ENCODE measurements at places on chromosomes 13 and 19. TPM values are rescaled to one million over a fixed set of nuclear protein-coding genes. Genes with fewer than 3 reads are reported as not detected.
A peak's percentile ranks its signal among the peaks of the same experiment; 100 is the strongest.

DNA sequence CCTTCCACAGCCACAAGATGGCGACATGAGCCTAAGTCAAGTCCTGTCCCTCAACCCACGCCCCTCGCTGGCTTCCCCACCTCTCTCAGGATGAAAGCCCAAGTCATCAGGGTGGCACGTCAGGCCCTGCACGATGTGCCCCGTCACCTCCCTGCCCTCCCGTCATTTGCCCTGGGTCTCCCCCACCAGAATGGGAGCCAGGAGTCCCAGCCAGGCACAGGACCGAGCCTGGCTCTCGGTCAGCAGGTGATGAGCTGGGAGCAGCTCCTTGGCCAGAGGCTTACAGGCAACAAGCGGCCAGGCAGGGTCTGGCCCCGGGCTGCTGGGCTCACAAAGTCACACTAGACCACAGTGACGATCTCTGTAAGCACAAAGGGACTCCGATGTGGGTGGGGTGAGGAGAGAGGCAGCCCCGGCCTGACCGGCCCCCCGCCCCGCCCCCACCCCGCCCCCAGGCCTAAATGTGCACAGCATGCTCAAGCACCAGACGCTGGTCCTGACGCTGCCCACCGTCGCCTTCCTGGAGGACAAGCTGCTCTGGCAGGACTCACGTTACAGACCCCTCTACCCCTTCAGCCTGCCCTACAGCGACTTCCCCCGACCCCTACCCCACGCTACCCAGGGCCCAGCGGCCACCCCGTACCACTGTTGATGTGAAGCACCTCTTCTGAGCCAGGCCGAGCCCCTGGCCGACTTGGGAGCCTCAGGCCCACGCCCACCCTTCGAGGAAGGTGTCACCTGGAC lies 7.3 kb downstream of the MRPL4 start:
- H3K27ac ChIP-seq: no peak overlapping the region
- no peaks in the 10 kb centered on the region for H3K27me3 ChIP-seq
- no peak overlapping the region for H3K4me3 ChIP-seq
- peak; percentile 78 for DNase-seq

GRCh38 chr19:2743099-2743498 lies 3.3 kb upstream of the SLC39A3 start:
- no peaks in the 10 kb centered on the region for H3K36me3 ChIP-seq
- H3K4me1 ChIP-seq: peaks cover 19% of the 10 kb centered on the region
- no peak overlapping the region for H3K27ac ChIP-seq
- DNase-seq: no peak

DNA sequence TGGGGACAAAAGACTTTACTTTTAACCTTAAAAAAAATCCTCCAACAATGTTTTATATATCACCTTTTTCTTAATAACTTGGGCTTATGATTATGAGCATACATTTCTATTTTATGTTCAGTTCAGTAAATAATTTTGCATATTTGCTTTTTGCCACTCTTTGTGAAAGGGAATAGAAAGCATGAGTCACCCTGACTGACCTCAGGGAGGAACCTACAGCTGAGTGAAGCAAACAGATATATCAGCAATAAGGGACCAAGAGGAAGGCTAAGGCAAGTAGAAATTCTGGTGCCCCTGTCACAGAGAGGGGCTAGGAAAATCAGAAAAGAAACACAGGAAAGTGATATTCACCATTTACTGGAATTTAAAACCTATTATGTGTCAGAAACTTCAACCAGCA lies 37.2 kb upstream of the SOHLH2 start:
- H3K4me3 ChIP-seq: no peak overlapping the region
- no peaks in the 10 kb centered on the region for H3K4me1 ChIP-seq
- DNase-seq: no peak
- no peaks in the 10 kb centered on the region for H3K27me3 ChIP-seq
- H3K36me3 ChIP-seq: no peaks in the 10 kb centered on the region

- DNase-seq: no peak
- no peaks in the 10 kb centered on the region for H3K36me3 ChIP-seq
- peaks cover 32% of the 10 kb centered on the region for H3K27me3 ChIP-seq
- peak overlapping the region; percentile 33 for H3K4me3 ChIP-seq
Measured at GRCh38 chr19:16581971-16582343, 9.7 kb upstream of the SLC35E1 start.

DNA sequence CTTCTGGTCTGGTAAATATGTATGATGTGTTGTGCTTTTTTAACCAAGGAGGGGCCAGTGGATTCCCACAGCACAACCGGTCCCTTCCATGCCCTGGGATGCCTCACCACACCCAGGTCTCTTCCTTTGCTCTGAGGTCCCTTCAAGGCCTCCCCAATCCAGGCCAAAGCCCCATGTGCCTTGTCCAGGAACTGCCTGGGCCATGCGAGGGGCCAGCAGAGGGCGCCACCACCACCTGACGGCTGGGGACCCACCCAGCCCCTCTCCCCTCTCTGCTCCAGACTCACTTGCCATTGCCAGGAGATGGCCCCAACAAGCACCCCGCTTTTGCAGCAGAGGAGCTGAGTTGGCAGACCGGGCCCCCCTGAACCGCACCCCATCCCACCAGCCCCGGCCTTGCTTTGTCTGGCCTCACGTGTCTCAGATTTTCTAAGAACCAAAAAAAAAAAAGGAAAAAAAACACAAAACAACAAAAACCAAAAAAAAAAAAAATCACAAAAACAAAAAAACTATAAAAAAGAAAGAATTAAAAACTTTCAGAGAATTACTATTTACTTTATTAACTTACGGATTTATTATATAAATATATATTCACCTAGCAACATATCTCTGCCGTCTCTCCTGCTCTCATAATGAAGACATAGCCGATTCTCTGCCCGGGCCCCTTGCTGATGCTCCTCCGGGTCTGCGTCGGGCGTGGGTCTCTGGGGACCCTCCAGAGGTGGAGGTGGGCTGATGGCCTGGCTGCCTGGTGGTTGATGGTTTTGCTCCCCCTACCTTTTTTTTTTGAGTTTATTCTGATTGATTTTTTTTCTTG lies 14.4 kb downstream of the CAPN12 start:
- peaks cover 9% of the 10 kb centered on the region for H3K36me3 ChIP-seq

GRCh38 chr13:104015646-104016396 lies 949.6 kb upstream of the SLC10A2 start:
- H3K4me3 ChIP-seq: no peak overlapping the region
- DNase-seq: no peak
- no peaks in the 10 kb centered on the region for H3K4me1 ChIP-seq
- H3K27ac ChIP-seq: no peak overlapping the region

GRCh38 chr19:10271543-10272086 lies 695 bp downstream of the ICAM1 start:
- peaks cover 16% of the 10 kb centered on the region for H3K27me3 ChIP-seq
- peak overlapping the region; percentile 94 for H3K27ac ChIP-seq
- DNase-seq: peak; percentile 37
- peak overlapping the region; percentile 88 for H3K4me3 ChIP-seq
- H3K4me1 ChIP-seq: peaks cover 38% of the 10 kb centered on the region

DNA sequence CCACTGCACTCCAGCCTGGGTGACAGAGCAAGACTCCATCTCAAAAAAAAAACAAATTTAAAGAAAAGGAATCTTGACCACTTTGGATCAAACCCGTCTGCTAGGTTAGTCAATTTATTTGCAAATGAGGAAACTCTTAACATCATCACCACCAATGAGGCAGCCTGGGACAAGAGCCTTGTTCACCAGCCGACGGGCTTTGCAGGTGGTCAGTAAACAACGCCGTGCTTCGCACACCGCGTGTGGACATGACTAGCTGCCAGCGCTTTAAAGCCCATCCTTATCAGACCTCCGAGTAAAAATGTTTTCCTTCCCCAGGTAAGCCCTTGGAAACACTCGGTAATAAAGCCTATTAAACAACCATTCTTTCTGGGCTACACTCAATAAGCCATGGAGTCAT lies 41.9 kb downstream of the INSR start:
- H3K4me1 ChIP-seq: no peaks in the 10 kb centered on the region
- H3K36me3 ChIP-seq: no peaks in the 10 kb centered on the region
- no peak overlapping the region for H3K4me3 ChIP-seq
- peaks cover 4% of the 10 kb centered on the region for H3K27me3 ChIP-seq

DNA sequence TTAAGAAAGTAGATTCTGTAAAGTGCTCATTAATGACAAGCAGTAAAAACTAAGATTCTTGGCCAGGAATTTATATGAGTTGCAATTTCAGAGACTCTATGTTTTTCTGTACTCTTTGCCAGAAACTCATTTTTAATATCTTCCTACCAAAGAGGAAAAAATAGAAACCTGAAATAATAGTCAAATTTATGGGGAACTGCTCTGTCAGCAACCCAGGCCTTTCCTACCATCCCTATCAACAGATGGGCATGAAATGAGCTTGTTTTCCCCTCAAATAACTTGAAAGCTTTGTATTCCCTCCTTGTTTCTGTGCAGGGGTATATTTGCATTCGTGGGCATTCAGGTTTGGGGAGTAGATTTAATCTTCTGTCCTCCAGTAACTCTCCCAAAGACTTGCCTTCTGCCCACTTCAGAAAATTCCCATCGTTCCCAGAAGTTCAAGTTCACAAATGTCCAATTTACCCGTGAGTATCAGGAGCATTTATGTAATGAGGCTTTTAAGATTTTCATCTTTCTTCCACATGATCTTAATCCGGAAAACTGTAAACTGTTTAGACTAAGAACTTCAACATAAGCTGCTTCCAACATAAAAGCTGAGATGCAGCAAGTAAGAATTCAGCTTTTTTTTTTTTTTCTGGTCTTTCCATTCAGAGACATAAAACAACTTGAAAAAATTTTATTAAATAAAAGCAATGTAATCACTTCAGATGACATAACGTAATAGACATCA lies 363.1 kb downstream of the EFNB2 start:
- no peaks in the 10 kb centered on the region for H3K36me3 ChIP-seq
- H3K4me1 ChIP-seq: no peaks in the 10 kb centered on the region
- H3K27ac ChIP-seq: no peak overlapping the region
- DNase-seq: no peak

DNA sequence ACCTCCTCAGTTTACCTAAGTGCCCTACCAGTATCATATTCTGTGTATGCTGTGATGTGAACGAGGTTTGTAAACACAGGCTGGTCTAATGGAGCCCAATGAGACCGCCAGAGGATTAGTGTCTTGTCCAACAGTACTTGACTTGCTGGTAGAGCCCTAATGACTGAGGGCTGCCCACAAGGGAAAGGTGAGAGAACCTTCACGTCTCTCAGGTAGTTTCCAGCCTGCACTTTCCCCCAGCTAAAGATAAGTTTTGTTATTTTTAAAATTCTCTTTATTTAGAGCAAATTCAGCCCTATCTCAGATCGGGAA lies 498 bp upstream of the RBM26 start:
- H3K27ac ChIP-seq: no peak overlapping the region
- no peaks in the 10 kb centered on the region for H3K36me3 ChIP-seq
- H3K4me1 ChIP-seq: peaks cover 18% of the 10 kb centered on the region
- peaks cover 2% of the 10 kb centered on the region for H3K27me3 ChIP-seq
- H3K4me3 ChIP-seq: peak overlapping the region; percentile 96

DNA sequence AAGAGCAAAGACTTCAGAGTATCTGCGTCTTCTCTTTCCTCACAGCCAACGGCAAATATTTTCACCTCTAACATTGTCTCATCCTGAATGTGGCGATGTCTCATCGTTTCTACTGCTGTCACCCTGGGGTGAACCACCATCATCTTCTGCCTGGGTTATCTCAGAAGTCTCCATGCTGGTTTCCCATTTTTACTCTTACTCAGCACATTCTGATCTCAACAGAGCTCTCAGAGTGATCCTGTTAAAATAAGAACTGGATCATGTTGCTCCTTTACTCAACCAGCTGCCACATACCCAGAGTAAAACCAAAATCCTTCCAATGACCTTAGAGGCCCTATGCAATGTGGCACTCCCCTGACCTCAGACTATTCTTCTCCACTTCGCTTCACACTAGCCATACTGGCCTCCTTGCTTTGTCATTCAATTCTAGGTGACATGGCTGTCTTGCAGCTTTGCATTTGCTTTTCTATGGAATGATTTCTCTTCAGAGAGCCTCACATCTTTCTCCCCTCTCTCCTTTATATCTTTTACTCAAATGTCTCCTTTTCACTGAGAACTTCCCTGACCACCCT lies 7.8 kb upstream of the OLFM4 start:
- no peak for DNase-seq
- H3K4me3 ChIP-seq: no peak overlapping the region

ZNF737 gene
- 2.4 TPM for polyA plus RNA-seq

TEX101 gene
- polyA plus RNA-seq: not detected

PCP2 gene
- 0.58 TPM for polyA plus RNA-seq

CNFN gene
- not detected for polyA plus RNA-seq

NUDT15 gene
- polyA plus RNA-seq: 10.4 TPM

IER2 gene
- 487 TPM for polyA plus RNA-seq

ING1 gene
- 12.6 TPM for polyA plus RNA-seq

All from immature natural killer cell (primary cell).